Fibroblast of skin of right quadriceps (primary cell): ENCODE measurements at places on chromosomes 2 and 18.

- no peak for DNase-seq
Measured at GRCh38 chr2:163773276-163773675, 37.5 kb upstream of the FIGN start.

GRCh38 chr18:9404565-9405060 is 70.0 kb downstream of the TWSG1 start:
- peak; percentile 29 for DNase-seq

- peak; percentile 42 for DNase-seq
Measured at GRCh38 chr18:59861009-59861408, 38.8 kb upstream of the PMAIP1 start.

DNA sequence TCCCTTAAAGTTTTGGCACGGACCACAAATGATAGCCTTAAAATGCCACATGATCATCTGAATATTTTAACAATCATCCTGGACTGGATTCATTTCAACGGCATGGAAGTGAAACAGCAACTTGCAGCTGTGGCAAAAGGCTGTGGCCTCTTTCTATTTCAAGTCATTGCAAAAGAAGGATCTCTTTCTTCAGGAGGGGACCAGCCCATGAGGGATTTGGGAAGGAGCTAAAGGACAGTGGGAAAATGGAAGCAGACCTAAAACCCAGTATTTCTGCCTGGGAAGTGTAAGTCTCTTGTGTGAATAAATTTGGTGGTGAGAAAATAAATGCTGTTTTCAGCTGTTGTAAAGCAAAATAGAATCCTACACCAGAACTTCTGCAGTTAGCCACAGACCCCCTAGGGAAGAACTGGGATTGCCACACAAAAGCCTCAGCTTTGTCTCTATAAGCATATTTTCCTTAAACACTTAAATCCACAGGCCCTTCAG is 107.3 kb upstream of the ZFP36L2 start:
- DNase-seq, result peak; percentile 71

DNA sequence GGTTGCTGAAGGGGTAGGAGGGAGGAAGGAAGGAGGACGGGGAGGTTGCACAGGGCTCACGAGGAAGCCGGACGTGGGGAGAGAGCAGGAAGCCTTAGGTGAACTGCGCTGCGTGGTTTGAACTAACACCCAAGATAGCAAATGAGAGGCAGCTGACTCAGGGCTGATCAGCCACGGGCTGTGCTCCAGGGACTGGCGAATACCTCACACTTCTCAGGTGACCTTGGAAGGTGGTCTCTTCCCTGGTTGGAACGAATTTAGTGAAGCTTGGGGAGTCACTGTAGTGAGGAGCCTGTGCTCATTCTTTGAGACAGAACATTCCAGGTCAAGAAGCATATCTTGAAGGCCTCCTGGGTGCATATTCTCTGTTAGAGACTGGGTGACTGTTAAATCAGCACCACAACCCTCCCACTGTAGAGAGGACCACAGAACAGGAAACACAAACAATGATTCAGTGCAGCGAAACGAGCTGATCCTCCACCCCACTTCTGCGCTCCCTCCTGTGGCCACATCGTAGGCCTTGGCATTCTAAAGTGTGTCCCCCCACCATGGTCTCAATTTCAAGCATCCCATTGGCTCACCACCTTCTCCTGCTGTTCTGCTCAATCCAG is 33.8 kb downstream of the TOGARAM2 start:
- DNase-seq, result peak; percentile 39

DNA sequence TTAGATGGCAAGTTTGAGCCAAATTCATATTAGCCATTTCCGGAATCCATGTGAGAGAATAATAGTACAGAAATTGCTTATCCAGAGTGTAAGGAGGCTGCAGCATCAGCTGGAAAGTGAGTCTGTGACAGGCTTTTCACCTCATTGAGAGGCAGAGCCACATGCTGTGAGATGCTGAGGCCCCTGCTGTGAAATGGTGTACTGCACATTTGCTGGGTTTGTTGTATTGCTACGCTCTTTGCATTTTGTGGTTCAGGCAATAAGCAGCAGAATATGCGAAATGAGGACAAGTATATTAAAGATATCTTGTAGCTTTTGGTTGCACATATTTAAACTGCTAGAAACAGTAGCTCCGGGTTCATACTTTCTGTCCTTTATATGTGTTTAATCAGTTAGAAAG is 37.0 kb downstream of the NABP1 start:
- no peak for DNase-seq

DNA sequence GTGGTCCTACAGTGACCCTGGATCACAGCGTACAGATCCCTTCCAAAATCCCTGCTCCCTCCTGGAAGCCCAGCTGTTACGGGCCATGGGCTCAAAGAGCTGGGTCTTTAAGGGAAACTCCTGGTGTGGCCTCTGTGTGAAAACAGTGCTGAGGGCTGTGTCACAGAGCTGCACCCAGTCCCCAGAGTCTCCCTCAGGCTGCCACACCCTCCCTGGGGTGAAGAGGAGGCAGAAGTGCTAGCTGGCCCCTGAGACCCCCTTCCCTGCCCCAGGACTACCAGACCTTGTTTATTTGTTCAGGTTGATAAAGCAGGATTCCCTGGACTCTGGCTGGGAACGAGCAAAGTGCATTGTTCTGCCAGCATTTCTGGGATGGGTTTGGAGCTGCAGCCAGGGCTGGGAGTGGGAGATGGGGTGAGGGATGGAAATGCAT is 7.7 kb downstream of the ATOH8 start:
- DNase-seq, result no peak
